ENCODE measurements at places on chromosomes 11 and 22. TPM values are rescaled to one million over a fixed set of nuclear protein-coding genes. Genes with fewer than 3 reads are reported as not detected.

The JAML gene
- total RNA-seq = not detected

The RAB3IL1 gene
- 1.4 TPM for total RNA-seq

The MMP3 gene
- 5.8 TPM for total RNA-seq

The RIMBP3B gene
- total RNA-seq = not detected

The CDKN1C gene
- 0.50 TPM for total RNA-seq

The ALDH3B2 gene
- 0.17 TPM for total RNA-seq

The MPZL2 gene
- 82.5 TPM for total RNA-seq

The BARX2 gene
- 0.17 TPM for total RNA-seq

The CCDC89 gene
- total RNA-seq = 0.56 TPM

The PARVA gene
- 59.6 TPM for total RNA-seq

The FOLR3 gene
- 12.3 TPM for total RNA-seq

The INPP5J gene
- total RNA-seq = 0.50 TPM

The GNAZ gene
- 2.0 TPM for total RNA-seq

The RASD2 gene
- 24.2 TPM for total RNA-seq

The MB gene
- not detected for total RNA-seq

The PTPRCAP gene
- total RNA-seq = 2.0 TPM
